Aorta (tissue), 5 donors: ENCODE measurements at places on chromosomes 16 and 17.

DNA sequence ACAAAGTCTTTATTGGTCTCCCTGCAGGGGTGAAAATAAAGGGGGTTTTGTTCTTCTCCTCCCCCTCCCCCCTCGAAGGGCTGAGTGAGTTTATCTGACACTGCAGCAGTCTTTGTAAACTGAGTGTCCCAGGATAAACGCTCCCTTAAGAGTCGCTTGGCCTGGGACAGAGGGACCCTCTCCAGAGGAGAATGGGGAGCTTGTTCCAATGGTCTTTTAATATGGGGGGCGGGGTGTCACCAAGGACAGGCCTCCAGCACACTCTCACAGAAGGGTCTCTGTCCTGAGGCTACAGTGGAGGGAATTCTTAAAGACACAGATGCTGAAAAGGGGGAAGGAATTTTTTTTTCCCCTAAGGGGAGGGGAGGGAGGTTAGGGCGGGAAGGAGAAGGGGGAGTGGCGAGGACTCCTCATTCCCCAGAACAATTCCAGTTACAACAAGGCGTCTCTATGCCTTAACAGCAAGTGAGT is 455.5 kb downstream of the SOX9 start:
- H3K4me3 ChIP-seq = no peak overlapping the region
- no peaks in the 10 kb centered on the region for H3K4me1 ChIP-seq
- no peaks in the 10 kb centered on the region for H3K36me3 ChIP-seq
- no peak for DNase-seq
- no peaks in the 10 kb centered on the region for H3K27me3 ChIP-seq

- no peak for DNase-seq
- no peaks in the 10 kb centered on the region for H3K36me3 ChIP-seq
- H3K4me1 ChIP-seq = no peaks in the 10 kb centered on the region
Measured at GRCh38 chr17:2418572-2418971, 17.7 kb upstream of the MNT start.

- DNase-seq = no peak
- H3K27me3 ChIP-seq = no peaks in the 10 kb centered on the region
- peaks cover 11% of the 10 kb centered on the region for H3K36me3 ChIP-seq
- H3K27ac ChIP-seq = no peak overlapping the region
- H3K4me3 ChIP-seq = no peak overlapping the region
Measured at GRCh38 chr16:50324345-50324744, 44.4 kb downstream of the BRD7 start.

- H3K4me1 ChIP-seq = no peaks in the 10 kb centered on the region
- no peaks in the 10 kb centered on the region for H3K36me3 ChIP-seq
- no peaks in the 10 kb centered on the region for H3K27me3 ChIP-seq
- no peak overlapping the region for H3K4me3 ChIP-seq
- no peak for DNase-seq
Measured at GRCh38 chr17:60888812-60889709, 211.4 kb downstream of the BCAS3 start.

- H3K4me3 ChIP-seq = no peak overlapping the region
- H3K4me1 ChIP-seq = no peaks in the 10 kb centered on the region
- H3K27ac ChIP-seq = no peak overlapping the region
- no peak for DNase-seq
- no peaks in the 10 kb centered on the region for H3K27me3 ChIP-seq
- H3K36me3 ChIP-seq = no peaks in the 10 kb centered on the region
Measured at GRCh38 chr16:26705346-26705745, 361.4 kb upstream of the C16orf82 start.

DNA sequence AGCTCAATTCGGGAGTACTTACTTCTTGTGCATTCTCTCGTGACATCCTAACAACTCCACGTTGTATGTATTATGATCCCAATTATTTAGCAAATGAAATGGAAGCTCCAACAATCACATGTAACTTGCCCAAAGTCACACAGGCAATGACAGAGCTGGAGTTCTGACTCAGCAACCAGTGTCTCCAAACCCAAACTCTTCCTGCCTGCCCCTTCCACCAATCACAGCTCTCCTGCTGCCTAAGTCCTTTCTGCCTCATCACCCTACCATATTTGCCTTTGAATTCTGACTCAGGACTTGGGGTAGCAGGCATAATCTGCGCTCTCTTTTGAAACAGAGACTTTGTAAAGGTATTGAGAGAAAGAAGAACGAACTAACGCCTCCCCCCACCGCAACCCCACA is 245.2 kb upstream of the MAF start:
- no peaks in the 10 kb centered on the region for H3K27me3 ChIP-seq
- H3K36me3 ChIP-seq = no peaks in the 10 kb centered on the region
- DNase-seq = no peak
- no peak overlapping the region for H3K4me3 ChIP-seq

- H3K36me3 ChIP-seq = no peaks in the 10 kb centered on the region
- H3K4me1 ChIP-seq = no peaks in the 10 kb centered on the region
- no peak overlapping the region for H3K27ac ChIP-seq
- no peaks in the 10 kb centered on the region for H3K27me3 ChIP-seq
Measured at GRCh38 chr17:63442549-63443035, 3.5 kb downstream of the CYB561 start.

DNA sequence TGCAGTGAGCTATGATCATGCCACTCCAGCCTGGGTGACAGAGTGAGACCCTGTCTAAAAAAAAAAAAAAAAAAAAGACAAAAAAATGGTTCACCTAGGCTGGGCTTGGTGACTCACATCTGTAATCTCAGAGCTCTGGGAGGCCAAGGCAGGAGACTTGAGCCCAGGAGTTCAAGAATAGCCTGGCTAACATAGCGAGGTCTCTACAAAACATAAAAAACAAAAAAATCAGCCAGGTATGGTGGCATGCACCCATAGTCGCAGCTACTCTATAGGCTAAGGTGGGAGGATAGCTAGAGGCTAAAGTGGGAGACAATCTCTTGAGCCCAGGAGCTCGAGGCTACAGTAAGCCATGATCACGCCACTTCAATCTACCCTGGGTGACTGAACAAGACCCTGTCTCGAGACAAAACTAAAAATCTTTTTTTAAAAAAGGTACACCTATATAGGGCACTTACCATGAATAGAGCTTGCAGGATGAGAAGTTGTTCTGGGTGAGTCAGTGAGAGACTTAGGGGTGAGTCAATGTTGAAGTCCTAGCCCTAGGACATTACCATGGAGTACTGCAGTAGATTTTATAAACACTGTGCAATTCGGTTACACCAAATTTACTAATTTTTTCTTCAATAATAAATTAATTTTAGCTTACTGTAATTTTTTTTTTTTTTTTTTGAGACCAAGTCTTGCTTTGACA is 19.0 kb downstream of the USP32 start:
- H3K4me1 ChIP-seq = no peaks in the 10 kb centered on the region
- H3K4me3 ChIP-seq = no peak overlapping the region
- no peak overlapping the region for H3K27ac ChIP-seq
- no peak for DNase-seq

- H3K36me3 ChIP-seq = no peaks in the 10 kb centered on the region
- H3K27me3 ChIP-seq = no peaks in the 10 kb centered on the region
- H3K4me3 ChIP-seq = no peak overlapping the region
- no peaks in the 10 kb centered on the region for H3K4me1 ChIP-seq
- no peak overlapping the region for H3K27ac ChIP-seq
Measured at GRCh38 chr17:81086789-81087551, 52.0 kb downstream of the BAIAP2 start.

GRCh38 chr17:4017377-4017776 is 53.1 kb upstream of the ATP2A3 start:
- no peaks in the 10 kb centered on the region for H3K4me1 ChIP-seq
- H3K27ac ChIP-seq = no peak overlapping the region
- no peak for DNase-seq
- peaks cover 24% of the 10 kb centered on the region for H3K36me3 ChIP-seq

DNA sequence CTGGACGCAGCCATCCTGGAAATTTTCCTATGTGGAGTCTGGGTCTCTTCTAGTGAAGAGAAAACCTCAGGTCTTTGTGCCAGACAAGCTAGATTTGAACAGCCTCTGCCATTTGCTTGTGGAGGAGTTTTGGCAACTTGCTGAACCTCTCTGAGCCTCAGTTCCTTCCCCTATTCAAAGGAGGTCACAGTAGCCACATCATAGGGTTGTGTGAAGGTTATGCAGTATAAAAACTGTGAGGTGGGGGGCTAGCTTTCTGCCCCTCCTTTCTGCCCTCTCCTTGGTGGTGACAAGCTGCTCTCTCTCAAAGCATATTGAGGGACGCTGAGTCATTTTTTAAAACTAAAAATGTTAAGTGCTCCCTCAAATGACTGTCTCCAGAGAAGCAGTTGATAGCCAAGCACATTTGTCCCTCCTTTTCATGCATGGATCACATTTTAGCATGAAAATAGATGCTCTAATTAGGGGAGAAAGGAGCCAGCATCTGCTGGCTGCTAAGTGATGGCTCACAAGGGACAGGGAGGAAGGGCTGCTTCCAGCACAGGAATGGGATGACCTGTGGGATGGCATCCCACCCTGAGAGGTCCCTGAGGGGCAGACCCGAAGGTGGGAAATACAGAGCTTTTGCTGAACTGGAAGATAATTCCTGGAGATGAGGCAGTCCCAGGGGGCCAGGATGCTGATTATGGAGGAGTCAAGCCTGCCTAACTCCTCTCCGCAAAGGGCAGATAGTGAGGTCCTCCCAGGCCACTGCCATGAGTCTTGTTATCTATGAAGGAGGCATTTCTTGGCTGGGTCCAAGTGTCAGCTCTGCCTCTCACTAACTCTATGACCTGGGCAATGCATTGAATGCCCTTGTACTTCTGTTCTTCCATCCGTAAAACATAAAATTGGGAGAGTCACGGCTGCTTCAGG is 218.8 kb downstream of the RAB11FIP4 start:
- no peaks in the 10 kb centered on the region for H3K4me1 ChIP-seq
- H3K36me3 ChIP-seq = no peaks in the 10 kb centered on the region
- no peak overlapping the region for H3K27ac ChIP-seq
- H3K4me3 ChIP-seq = no peak overlapping the region

- no peaks in the 10 kb centered on the region for H3K27me3 ChIP-seq
- H3K4me1 ChIP-seq = no peaks in the 10 kb centered on the region
- H3K36me3 ChIP-seq = no peaks in the 10 kb centered on the region
- DNase-seq = no peak
Measured at GRCh38 chr16:88320947-88321634, 61.7 kb upstream of the ZNF469 start.

GRCh38 chr17:81150377-81151077 is 14.8 kb upstream of the PVALEF start:
- DNase-seq = peak; percentile 77
- H3K36me3 ChIP-seq = no peaks in the 10 kb centered on the region
- no peaks in the 10 kb centered on the region for H3K4me1 ChIP-seq
- H3K27ac ChIP-seq = no peak overlapping the region

- no peaks in the 10 kb centered on the region for H3K27me3 ChIP-seq
- H3K36me3 ChIP-seq = no peaks in the 10 kb centered on the region
- H3K27ac ChIP-seq = peak overlapping the region; percentile 77
Measured at GRCh38 chr16:75108792-75109731, 7.5 kb downstream of the LDHD start.

DNA sequence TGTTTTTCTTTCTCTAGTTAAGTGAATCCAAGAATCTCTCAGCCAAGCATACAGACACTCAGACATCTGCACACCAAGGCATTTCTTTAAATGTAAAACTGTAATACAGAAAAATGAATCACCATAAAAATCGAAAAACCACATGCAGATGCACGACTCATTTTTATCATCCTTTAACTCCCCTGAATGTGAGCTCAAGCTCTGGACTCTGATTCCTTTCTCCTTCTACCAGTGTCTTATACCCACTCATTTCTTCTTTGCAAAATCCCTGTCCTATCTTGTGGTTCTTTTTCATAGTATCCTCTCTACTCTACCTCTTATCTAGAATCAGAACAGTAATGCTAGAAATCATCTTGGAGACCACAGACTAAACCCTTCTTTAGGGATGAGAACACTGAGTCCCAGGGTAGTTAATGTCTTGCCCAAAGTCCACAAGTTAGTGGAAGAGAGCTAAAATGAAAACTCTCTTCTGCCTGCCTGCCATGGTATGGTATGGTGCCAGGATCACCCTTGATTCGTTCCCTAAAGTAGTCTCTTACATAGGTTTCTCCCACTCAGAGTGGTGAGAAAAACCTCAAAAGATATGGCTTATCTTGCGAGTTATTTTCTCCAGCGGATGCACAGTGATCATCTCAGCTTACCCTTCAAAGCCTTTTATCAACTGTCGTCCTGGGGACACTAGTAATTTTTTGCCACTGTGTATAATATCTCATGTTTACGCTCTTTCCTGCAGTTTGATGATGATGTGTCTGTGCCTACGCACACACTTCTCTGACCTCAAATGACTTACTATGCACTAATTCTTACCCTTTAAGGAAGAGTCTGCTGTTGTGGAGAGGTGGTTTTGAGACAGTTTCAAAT is 30.2 kb downstream of the BRD7 start:
- H3K4me3 ChIP-seq = no peak overlapping the region
- H3K27ac ChIP-seq = peak overlapping the region; percentile 68
- peaks cover 3% of the 10 kb centered on the region for H3K4me1 ChIP-seq
- no peaks in the 10 kb centered on the region for H3K27me3 ChIP-seq
- no peaks in the 10 kb centered on the region for H3K36me3 ChIP-seq

- DNase-seq = no peak
- H3K27me3 ChIP-seq = no peaks in the 10 kb centered on the region
- H3K4me1 ChIP-seq = no peaks in the 10 kb centered on the region
- no peak overlapping the region for H3K4me3 ChIP-seq
- H3K36me3 ChIP-seq = no peaks in the 10 kb centered on the region
Measured at GRCh38 chr16:60107437-60107836, 1373.3 kb upstream of the GOT2 start.

DNA sequence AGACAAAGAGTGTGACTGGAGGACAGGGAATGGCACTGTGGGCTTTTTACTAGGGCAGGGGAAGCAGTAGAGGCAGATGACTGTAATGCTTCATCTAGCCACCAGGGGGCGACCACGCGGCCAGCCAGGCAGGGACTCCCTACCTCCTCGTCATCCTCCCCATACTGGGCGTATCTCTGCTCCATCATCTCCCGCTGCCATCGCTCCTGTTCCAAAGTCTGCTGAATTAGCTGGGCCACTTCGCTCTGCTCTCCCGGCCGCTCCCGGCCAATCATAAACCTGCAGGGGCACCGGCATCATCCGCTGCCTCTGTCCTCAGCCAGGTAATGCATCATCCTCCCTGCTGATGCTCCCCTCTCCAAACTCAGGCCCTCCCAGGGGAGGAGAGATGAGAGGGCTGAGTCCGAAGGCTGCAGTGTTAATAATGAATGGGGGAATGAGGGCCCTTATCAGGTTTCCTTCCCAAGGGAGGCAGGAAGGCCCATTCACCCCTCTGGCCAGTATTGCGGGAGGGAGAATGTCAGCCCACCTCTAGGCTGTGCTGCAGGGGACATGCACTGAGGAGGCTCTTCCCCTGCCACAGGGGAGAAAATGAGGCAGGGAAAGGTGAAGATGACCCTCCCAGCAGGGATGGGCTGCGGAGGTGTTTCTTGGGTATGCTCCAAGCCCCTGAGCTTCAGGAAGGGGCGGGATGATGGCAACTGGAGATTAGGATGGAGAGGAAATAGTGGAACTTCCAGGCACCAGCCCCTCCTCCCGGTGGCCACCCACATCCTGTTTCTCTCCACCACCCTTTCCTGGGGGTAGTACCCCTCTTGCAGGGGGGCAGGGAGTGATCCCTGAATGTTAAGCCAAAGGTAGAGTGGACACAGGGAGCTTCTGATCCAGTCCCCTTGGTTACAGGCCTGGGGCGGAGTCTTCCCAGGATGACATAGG is 10.3 kb upstream of the SAMD14 start:
- peaks cover 5% of the 10 kb centered on the region for H3K36me3 ChIP-seq
- DNase-seq = peak; percentile 86
- H3K4me1 ChIP-seq = no peaks in the 10 kb centered on the region
- H3K27me3 ChIP-seq = no peaks in the 10 kb centered on the region
